ENCODE measurements at places on chromosomes 16 and 17.

DNA sequence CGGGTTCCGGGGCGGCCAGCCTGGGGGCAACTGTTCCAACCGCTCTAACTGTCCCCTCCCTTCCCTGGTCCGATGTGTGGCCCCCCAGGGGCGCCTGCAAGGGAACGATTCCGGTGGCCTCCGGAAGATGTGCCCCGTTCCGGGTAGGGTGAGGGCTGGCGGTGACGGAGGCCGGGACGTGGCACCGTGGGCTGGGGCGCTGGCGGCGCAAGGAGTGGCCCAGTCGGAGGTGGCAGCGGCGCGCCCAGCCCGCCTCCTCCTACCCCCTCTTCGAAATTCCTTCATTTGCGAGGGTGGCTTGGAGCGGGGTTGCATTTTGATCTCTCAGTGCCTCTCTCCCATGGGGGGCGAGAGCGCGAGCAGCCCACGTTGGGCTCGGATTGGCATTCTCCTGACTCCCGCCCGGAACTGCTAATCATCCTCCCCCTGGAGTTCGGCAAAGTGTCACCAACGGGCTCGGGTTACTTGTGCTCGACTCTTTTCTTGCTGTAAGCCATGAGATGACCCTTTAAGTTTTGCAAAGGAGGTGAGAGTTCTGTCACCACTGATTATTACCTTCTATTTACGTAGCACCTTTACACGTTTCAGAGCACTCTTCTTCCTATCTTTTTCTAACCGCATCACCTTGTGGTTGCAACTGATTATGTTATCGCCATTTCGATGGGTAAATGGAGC is 622 bp downstream of the NDEL1 start:
- peak; percentile 84 for DNase-seq

GRCh38 chr17:12256380-12256995 is 235.8 kb downstream of the MAP2K4 start:
- peak; percentile 83 for DNase-seq

- DNase-seq = no peak
Observed at GRCh38 chr17:40735016-40735415, 20.1 kb downstream of the KRT25 start.

DNA sequence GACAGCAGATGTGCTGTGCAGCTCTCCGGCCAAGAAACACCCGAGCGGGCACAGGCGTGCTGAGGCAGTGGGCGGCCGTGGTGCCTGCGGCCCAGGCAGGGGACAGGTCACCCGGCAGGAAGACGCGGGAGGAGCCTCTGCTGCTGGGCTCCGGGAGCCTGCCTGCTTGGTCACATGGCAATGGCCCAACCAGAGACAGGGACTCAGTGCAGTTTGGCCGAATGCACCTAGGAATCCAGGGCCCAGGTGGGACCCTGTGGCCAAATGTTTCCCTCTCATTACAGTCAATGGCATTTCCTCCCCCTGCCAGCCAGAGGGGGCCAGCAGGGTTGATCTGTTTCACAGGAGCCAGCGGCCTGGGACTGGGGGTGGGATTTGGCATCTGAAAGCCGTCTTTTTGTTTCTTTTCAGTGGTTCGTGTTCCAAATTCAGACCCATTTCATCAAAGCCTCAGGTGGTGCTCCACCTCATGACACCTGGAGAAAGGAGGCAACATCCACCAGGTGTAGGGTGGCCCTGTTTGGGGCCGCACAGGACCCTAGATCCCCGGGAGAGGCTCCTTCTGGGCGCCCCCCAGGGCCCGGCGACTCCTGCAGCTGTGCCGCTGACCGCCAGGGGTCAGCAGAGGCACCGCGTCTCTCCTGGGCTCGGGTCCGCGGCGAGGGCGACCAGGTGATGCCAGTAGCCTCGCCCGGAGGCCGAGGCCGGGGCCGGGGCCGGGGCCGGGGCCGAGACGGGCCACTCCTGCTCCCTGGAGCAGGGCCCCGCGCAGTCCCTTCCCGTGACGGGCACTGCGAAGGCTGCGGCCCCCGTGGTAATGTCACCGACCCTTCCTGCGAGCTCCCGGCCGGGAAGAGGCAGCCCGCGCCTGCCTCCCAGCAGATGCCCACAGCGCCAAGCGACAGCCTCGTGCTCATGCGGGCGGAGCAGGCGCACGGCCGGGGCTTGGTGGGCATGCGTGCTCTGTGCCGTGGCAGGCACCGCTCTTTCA is 118.5 kb downstream of the C16orf78 start:
- peak; percentile 80 for DNase-seq

- DNase-seq = no peak
Observed at GRCh38 chr17:15893658-15894024, 51.3 kb upstream of the ADORA2B start.

- no peak for DNase-seq
Observed at GRCh38 chr17:82956146-82956725, 116.4 kb upstream of the ZNF750 start.

- peak; percentile 77 for DNase-seq
Observed at GRCh38 chr17:14301279-14302090, 604 bp downstream of the HS3ST3B1 start.

DNA sequence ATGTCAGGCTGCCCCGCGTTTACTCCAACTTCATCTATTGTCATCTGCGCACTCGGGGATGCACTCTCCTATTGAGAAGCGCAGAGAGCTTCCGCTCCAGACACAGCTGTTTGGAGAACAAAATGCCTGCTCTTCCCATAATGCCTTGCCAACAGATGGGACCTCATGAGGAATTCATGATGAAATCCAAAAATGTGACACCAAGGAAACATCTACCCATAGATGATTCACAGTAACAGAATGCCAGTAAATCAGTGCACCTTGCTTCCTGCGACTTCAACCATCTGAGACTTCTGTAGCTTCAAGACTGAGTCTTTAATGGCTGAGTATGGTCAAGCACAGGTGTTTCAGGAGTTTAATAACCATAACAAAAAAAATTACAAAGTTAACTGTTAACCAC is 1144.9 kb upstream of the GOT2 start:
- DNase-seq = no peak

DNA sequence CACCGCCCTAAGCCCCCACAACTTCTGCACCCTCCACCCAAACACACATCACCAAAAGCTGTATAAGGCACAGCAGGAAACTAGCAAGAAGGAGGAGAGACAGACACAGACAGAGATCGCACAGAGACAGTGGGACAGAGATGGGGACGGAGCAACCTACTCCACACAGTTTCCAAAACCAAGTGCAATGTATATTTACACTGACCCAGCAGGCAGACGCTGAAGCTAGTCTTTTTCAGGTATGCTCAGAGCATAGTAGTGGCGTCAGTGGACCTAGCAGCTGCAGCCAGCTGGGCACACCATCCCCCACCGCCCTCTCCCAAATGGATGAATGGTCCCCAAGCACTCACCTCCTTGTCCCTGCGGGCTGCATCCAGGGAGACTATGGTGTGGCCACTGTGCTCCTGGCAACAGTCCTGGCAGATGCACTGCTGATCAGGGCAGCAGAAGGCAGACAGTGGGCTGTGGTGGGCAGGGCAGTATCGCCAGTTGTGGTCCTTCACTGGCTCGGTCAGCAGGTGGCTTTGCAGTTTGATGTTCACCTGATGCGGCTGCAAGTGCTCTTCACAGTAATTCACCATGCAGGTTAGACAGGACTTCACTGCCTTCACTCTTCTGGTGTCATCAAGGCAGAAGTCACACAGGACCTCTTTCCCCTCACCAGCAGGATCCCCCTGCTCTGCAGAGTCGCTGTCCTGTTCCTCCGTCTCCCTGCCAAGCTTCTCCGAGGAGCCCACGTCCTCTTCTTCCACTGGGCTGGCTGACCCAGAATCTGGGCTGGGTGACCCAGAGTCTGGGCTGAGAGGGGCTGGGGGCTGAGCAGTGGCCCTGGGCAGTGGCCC is 31.5 kb upstream of the FBXW10B start:
- DNase-seq = no peak

DNA sequence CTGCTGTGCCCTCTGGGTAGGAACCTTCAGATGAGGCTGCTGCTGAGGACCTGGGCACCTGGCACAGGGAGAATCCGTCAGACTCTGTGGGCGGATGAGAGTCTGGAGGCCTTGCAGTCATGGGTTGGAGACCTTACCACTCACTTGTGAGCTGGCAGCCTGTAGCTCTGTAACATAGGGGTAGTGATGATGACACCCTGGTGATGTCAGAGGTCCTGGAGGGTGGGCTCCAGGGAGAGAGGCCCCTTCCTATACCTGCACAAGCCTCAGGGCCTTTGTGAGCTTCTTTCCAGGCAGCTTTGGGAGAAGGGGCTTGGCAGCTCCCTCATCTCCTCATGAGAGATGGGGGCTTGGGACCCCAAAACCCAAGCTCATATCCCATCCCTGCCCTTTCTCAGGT is 1.6 kb downstream of the MIEF2 start:
- DNase-seq = no peak

- DNase-seq = no peak
Observed at GRCh38 chr16:15834502-15834901, 22.3 kb downstream of the MYH11 start.

GRCh38 chr16:75394941-75395340 is 38.4 kb downstream of the CFDP1 start:
- no peak for DNase-seq

- DNase-seq = no peak
Observed at GRCh38 chr16:85712801-85713200, 24.0 kb upstream of the GINS2 start.
